ENCODE measurements at places on chromosomes 12 and 14.

- DNase-seq = no peak
Measured at GRCh38 chr12:104582739-104583138, 126.0 kb downstream of the CHST11 start.

- no peak for DNase-seq
Measured at GRCh38 chr14:92263681-92264080, 59.3 kb upstream of the SLC24A4 start.

GRCh38 chr14:68696266-68696665 is 96.6 kb downstream of the ZFP36L1 start:
- no peak for DNase-seq

- peak; percentile 61 for DNase-seq
Measured at GRCh38 chr12:15756822-15757221, 32.4 kb downstream of the EPS8 start.

DNA sequence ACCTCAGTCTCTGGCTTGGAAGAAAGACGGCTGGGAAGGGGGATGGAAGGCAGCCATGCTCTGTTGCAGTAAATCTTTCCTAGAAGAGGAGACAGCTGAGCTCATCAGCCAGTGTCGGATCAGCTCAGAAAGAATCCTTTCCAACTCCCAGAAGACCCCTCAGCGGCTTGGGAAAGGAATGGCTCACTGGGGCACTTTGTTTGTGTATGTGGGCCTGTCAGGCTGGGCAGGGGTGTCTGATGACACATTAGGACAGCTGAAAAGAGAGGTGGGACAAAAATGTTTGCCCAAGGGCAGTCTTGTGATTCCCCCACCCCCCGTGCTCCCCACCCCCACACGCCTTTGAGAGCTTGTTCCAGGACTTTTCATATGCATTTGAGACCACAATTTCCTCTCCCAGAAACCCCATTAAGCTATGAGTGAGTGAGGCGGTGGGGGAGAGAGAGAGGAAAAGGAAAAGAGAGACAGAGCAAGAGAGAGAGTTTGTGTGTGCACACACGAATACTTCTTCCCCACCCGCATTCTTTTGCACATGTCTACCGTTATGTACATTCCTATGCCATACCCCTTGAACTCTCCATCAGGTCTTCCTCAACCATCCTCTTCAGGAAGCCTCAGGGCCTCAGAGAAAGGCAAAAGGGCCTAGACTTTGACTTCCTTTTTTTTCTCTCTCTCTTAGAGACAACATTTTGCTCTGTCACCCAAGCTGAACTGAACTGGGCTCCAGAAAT is 198.9 kb downstream of the ZFP36L1 start:
- DNase-seq = no peak

DNA sequence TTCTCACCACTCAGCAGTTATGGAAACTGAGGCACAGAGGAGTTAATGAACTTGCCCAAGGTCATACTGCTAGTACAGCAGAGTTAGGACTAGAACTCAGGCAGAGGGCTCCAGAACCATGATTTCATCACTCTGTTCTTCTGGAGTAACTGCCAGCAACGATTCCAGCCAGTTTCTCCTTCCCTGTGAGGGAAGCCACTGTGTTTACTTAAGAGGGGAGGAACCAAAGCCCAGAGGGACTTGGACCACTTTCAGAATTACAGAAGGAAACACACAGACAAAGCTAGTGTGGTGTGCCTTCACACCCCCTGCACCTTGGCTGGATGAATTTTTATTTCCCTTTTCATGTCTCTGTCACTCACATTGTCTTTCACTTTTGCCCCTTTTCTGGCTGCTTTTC is 398.2 kb downstream of the DPF3 start:
- DNase-seq = no peak

DNA sequence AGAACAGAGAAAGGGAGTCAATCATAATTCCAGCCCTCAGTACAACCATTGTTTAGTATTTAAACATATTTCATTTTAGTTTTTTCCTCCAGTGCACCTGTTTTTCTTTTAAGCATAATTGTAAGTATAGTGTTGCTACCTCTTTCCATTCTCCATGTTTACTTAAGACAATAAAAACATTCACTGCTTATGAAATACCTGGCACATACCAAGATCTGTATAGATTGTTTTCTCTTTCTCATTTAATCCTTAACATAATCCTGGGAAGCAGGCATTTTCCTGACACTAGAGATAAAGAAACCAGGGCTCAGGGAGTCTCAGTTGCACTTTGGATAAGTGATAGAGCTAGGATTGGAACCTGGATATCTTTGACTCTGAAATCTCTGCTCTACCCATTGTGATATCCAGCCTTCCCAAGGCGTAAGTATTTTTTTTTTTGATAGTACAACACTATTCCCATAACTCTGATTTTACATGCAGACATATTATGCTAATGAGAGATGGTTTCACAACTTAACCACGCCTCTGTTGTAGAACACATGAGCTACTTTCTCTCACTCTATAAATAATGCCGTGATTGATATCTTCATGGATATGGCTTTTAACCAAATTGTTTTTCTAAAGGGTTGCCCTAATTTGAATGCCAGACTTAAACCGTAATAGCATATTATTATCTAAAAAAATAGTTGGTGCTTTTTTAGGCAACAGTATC is 11.8 kb upstream of the KRT7 start:
- DNase-seq = no peak

DNA sequence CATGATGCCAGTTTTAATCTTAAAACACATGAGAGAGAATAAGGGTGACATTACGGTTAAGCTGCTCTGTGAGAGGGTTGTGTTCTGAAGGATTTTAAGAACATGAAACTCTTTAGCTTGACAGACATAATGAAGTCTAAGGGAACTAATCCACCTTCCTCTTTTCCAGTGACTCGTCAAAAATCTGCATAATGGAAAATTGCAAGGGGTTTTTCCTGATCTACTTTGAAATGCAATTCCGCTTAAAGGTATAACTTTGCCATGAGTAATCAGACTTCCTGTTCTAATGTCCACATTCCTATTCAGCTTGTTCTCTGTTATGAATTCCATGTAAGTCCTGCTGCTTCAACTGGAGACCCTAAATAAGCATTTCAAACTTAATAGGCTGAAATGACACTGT is at the start of gene ZNF705A:
Gene ZNF705A (plus strand): TSS at position 171 of the 400 bp plus-strand sequence. CDS start 15,611 bp downstream, outside the sequence.
- DNase-seq = no peak

GRCh38 chr12:47296828-47297227 is 217.1 kb upstream of the AMIGO2 start:
- no peak for DNase-seq

- DNase-seq = no peak
Measured at GRCh38 chr12:123889848-123890535, 82.6 kb downstream of the CCDC92 start.

DNA sequence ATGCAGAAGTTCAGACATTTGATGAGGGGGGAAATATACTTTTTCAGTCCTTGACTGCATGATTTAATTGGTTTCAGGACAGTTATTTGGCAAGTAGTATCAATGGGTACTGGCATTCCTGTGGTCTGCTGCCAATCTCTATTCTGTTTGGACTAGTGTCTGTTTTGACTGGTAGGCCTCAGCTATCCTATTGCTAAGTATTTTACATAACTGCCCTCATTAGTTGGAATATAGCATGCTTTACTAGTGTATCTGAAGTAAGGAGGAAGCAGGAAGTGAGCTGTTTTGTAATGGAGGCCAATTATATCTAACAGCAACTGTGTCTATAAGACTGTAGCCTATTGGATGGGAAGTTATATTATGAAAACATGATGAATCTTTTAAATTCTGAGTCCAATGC is 104.3 kb downstream of the FLRT2 start:
- no peak for DNase-seq

- no peak for DNase-seq
Measured at GRCh38 chr14:42391146-42391834, 784.6 kb downstream of the LRFN5 start.

- no peak for DNase-seq
Measured at GRCh38 chr12:99809909-99810308, 162.4 kb downstream of the GARIN6 start.

- DNase-seq = no peak
Measured at GRCh38 chr14:31926652-31927347, 150.3 kb upstream of the ARHGAP5 start.

GRCh38 chr12:53994009-53994263 is 6.0 kb upstream of the HOXC9 start:
- no peak for DNase-seq

GRCh38 chr12:13606290-13606689 is 375.1 kb downstream of the GRIN2B start:
- no peak for DNase-seq

DNA sequence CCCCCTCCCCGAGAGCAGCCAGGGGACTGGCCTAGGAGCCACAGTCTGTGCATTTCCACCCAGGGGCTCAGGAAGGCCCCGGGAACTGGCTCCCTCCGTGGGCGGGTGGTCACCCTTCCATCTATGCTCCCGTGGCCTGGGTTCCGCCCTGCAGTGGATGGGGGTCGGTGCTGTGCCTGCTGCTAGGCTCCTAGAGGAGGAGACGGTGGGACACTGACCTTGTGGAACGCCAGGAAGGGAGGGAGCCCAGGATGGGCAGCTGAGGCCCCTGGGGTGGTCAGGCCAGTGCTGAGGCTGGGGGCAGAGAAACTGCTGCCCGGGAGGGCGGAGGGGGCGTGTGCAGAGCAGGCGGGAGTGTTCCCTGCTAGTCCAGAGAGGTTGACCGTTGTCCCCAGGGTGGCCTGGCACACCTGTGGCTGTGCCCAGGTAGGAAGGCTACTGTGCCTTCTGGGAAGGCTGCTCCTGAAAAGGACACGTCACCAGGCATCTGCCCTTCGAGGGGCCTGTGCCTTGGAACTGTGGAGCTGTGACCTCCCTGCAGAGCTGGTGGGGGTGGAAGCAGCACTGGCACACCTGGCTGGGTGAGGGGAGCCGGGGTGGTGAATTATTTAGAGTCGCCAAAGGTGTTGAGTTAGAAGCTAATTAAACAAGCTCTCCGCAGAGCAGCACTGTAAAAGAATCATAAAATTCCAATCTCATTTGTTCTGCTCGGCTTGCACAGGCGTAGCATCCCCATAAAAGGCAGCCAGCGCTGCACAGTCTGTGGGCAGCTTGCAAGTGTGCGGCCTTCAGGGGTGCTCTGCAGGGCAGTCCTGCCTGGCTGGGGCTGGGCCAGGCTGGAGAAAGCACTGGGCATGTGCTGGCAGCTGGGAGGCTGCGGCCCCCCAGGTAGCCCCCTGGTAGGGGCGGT is 145.1 kb downstream of the KIF26A start:
- no peak for DNase-seq

GRCh38 chr14:92352158-92352985 is 29.4 kb downstream of the SLC24A4 start:
- DNase-seq = no peak

GRCh38 chr14:53306911-53307310 is 153.8 kb upstream of the DDHD1 start:
- no peak for DNase-seq

DNA sequence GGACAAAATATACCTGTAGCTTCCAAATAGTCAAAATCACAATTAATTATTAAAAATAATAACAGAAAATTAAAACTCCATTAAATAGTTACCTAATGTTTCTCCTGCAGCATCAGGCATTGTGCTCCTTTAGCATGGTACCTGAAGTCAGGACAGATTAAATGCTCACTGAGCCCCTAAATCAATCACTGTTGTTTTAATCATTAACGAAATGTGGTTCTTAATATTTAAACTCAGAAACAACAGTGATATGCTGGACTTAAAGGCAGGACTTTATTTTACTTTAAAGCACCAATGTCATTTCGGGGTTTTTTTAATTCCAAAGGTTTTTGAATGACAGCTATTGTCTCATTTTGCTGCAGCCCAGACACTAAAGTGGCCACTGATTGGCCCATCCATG is 2.0 kb upstream of the BMP4 start:
- no peak for DNase-seq

GRCh38 chr12:49665384-49665783 is 41.8 kb downstream of the FMNL3 start:
- no peak for DNase-seq

GRCh38 chr14:31255286-31255685 is 47.7 kb upstream of the HECTD1 start:
- DNase-seq = no peak

GRCh38 chr12:108576660-108577234 is 14.4 kb downstream of the ISCU start:
- DNase-seq = no peak

GRCh38 chr12:114711689-114712152 is 27.7 kb upstream of the TBX3 start:
- no peak for DNase-seq

GRCh38 chr12:117674313-117674712 is 294.5 kb downstream of the KSR2 start:
- DNase-seq = no peak

DNA sequence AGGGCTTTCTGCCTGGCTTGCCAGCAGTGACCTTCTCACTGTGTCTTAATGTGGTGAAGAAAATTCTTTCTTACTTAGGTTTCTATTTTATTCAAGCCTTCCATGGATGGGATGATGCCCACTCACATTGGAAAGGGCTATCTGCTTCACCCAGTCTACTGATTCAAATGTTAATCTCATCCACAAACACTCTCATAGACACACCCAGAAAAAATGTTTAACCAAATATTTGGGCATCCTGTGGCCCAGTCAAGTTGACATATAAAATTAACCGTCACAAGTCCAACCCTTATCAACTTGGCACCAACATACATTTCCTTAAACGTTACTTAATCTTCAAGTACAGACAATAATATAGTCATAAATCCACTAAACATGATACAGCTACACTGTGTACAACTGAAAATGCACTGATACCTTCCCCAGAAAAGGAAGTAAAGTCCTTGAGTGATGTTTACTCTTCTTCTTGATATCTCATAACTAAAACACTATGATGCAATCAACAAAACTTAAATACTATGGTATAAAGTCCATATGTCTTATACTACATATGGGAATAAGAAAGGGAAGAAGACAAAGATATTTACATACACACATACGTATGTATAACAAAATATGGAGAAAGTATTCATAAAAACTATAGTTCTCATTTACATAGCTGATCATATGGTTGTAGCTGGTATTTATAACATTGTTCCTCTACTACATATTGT is 394.7 kb upstream of the NOVA1 start:
- no peak for DNase-seq

DNA sequence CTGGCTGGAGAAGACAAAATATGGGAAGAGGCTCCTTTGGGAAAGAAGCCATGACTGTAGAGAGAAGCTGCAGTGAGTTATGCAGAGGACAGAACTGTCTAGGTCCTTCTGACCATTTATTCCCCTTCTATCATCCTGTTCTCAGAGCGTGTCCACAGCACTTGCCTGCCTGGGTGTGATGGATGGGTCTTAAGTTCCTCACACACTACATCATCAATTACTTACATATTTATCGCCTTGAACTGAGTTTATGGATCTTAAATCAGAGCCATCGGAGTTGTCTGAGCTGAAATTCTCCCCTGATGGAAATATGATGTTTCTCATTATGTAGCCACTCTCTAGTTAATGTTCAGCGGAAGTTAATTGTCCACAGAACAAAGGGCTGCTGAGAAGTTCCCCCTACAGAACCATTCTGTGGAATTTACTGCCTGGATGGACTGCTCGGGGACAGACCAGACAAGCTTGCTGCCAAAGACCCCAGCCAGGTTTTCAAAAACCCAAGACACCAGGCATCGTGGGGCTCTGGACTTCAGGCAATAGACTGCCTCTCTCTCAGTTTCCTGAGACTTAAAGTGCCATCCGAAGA is 232.5 kb upstream of the NOS1 start:
- no peak for DNase-seq
